AG04450 (cell line): ENCODE measurements at places on chromosomes 12 and 14.
A peak's percentile ranks its signal among the peaks of the same experiment; 100 is the strongest.

DNA sequence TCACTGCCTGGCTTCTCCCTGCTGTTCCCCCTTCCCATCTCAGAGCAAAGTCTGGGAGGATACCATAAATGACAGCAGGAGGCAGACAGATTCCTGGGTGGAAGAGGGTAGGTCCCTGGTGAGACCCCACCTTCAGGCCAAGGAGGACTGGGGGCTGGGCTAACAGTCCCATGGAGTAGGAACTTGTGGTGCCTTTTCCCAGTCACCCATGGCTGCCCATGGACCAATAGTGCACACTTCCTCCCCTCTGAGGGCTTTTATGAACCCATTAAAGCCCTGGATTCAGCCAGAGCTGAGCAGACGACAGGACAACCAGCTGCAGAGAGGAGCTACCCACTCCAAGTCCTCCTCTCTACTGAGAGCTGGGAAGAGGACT lies 36.6 kb upstream of the OR5AU1 start:
- no peak for DNase-seq

DNA sequence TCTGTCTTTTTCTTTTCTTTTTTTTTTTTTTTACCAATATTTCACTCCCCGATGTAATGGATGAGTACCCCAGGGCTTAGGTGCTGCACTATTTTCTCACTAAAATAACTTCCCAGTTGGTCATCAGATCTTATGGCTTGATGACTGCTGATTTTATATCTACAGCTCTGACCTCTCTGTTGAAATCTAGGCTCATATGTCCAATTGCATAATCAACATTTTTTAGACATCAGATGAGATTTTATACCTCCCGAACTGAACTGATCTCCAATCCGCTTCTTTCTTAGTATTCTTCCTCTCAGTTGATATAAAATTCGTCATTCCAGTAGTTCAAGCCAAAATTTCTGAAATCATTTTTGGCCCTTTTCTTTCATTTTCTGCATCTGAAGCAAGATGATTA lies 1236.5 kb downstream of the SLC16A7 start:
- DNase-seq, result no peak

DNA sequence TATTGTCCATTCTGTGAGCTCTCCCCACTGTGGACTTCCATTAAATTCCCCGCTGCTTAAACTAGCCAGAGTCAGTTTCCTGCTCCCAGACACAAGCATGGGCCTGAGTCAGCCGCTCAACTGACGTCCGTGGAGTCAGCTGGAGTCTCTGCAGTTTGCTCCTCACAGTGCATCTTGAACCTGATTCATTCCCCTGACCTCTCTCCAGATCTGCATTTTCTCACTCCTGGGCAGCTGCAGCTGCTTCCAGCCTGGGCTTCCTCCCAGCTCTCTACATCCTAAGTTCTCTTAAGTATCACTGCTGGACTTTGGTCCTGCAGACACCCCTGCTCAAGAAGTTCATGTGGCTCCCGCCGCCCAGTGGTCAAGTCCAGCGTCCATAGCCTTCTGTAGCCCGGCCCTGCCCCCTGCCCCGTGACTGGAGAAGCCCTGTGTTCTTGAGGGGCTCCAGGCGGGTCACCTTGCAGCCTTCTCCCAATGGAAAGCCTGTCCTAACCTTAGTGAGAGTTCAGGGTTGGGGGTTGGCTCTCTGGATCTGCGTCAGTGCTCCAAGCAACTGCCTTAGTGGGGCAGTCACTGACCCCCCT lies 20.0 kb downstream of the NFKBIA start:
- DNase-seq, result peak; percentile 91

- DNase-seq, result no peak
Observed at GRCh38 chr12:27838543-27839185, 58.6 kb upstream of the MANSC4 start.

GRCh38 chr14:69133206-69134125 lies 19.5 kb downstream of the DCAF5 start:
- no peak for DNase-seq

DNA sequence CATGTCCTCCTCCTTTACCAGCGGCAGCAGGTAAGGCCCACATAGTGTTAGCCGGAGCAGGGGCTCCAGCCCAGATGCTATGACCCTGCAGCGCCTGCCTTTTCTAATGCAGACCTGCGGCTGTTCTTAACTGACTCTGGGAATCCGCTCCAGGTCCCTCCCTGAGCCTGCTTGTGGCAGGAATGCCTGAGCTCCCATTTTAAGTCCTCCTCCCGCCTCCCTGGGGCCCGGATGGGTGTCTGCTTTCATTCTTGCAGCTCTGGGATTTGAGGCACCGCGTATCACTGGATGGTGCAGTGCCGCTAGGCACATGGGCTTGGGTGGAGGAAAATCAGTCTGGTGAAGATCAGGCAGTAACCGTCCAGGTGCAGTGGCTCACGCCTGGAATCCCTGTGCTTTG lies 7.6 kb downstream of the TSPAN9 start:
- no peak for DNase-seq

- no peak for DNase-seq
Observed at GRCh38 chr12:56220611-56221231, 1.0 kb downstream of the RNF41 start.

DNA sequence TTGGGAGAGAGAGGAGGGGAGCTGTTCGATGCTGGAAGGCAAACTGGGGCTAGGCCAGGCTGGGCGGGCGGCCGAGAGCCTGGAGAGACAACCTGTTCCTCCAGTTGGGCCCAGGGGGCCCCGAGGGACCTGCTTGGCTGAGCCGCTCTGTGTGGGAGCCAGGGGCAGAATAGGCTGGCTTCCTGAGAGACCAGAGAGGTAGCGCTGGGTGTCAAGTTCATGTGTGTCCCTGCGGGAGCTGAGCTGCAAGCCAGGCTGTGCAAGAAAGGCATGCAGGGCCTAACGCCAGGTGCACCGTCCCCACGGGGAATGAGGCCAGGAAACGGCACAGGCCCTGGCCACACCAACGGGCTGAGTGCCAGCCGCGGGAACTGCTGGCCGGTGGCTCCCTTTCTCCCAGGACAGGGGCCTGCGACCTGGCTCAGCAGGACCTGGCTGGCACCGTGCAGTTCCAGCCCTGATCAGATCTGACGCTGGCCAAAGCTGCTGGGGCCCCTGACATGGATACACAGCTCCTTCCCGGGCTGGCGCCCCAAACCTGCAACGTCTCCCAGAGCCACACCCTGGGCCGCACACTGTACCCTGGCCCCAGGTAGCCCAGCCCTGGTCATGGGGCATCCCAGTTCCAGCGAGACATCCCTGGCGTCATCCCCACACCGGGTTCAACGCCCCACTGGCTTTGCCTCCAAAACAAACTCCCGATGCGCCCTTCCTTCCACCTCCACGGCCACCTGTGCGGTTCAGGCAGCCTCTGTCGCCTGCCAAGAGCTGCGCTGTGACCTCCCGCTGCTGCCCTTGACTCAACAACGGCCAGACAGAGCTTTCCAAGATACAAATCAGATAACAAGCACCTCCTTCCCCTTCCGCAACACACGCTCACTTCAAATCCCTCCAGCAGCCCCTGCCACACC lies 65.0 kb downstream of the RFLNA start:
- no peak for DNase-seq

- DNase-seq, result no peak
Observed at GRCh38 chr12:106139422-106140171, 843 bp upstream of the NUAK1 start.

GRCh38 chr12:171276-171675 lies 42.7 kb downstream of the SLC6A12 start:
- DNase-seq, result no peak

- no peak for DNase-seq
Observed at GRCh38 chr14:63371033-63371432, 52.3 kb upstream of the GPHB5 start.

DNA sequence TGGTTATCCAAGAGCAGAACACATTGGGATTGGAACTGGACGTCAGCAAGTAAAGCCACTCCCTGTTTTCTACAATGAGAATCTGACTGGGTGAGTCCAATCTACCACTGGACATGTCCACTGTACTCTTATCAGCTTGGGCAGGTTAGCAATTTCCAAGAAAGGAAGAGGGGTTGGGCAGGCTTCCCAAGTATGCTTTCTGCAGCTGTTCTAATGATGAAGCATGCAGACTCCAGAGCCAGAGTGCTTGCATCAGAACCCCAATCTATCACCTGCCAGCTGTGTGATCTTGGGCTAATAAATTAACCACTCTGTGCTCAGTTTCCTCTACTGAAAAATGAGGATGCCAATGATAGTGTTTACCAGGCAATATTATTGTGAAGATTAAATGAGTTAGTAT lies 92.0 kb downstream of the EMP1 start:
- DNase-seq, result no peak

DNA sequence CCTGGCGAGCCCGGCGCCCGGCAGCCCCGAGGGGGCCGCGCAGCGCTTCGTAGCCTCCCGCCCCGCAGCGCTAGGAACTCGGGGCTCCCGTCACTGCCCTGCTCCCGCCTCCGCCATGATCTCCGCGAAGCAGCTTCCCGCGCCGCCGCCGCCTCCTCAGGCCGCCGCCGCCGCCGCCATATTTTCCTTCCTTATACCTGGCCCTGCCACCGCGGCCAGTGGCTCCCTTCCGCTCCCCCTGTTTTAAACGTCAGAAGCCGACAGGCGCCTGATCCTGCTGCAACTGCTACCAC lies 286 bp downstream of the PPP4R3A start:
- DNase-seq, result no peak

DNA sequence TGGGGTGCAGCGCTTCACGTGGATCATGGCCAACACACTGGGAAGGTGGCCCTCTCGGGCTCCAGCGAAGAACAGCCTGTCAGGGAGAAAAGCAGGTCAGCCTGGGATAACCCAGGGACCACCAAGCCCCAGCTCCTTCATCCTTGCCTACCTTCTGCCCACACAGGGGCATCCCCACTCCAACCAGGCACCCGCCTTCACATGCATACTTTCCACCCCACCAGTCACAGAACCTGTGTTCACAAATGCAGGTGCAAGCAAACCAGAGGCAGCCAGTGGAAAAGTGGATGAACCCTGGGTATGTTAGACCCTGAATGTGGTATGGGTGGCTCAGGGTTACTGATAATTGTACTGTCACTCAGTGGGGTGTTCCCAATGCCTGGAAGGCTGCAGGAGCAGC lies 12.4 kb upstream of the CEBPE start:
- DNase-seq, result no peak

DNA sequence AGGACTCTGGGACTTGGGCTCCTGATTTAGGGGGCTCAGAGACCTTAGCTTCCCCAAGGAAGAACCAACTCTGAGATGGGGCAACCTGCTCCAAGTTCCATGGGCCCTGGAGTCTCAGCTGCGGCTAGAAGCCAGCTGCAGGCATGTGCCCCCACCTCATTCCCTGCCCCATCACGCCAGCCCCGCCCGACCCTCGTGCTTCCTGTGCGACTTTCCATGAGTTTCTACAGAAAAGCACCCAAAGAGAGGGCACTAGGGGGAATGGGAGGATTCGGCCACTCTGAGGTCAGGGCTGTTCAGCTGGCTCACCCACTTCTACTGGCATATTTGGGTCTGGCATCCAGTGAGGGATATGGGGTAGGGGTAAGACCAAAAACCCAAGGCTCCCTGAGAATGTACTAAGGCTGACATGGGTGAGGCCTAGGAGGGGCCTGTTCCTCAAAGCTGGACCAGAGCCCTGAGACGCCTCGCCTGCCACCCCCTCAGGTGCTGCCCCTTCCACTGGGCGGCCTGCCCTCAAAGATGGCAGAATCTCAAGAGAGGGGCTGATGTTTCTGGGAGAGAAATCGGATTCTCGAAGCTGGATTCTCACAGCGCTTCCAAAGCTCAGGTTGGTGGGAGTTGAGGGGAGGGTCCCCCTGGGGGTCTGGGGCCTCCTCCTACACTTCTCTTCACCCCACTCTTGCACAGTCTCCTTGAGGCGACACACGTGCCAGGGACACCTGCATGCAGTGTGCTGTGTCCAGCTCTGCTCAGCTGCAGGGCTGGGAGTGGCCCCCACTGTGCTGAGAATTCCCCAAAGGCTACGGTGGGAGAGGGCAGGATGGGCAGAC lies 22.1 kb downstream of the FAIM2 start:
- DNase-seq, result no peak

DNA sequence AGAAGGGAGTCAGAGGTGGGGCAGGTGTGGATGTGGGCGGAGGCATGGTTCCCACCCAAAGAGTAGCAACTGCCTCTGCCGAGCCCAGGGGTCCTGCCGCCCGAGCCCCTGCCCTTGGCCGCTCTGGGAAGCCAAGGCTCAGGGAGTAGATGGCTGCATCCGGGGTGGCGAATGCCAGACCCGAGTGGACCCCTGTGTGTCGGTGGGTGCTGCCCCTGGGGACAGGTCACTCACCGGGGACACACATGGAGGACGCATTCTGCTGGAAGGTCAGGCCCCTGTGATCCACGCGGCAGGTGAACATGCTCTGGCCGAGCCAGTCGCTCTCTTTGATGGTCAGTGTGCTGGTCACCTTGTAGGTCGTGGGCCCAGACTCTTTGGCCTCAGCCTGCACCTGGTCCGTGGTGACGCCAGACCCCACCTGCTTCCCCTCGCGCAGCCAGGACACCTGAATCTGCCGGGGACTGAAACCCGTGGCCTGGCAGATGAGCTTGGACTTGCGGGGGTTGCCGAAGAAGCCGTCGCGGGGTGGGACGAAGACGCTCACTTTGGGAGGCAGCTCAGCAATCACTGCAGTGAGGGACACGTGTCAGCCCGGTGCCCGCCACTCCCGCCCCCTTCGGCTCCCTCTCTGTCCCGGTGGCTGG lies 329.0 kb downstream of the TMEM121 start:
- DNase-seq, result no peak

DNA sequence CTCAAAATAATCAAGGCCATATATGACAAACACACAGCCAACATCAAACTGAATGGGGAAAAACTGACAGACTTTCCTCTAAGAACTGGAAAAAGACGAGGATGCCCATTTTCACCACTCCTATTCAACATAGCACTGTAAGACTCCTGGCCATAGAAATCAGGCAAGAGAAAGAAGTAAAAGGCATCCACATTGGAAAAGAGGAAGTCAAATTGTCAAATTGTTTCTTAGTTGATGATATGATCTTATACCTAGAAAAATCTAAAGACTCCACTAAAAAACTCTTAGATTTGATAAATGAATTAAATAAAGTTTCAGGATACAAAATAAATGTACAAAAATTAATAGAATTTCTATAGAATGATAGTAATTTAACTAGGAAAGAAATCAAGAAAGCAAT lies 11.2 kb downstream of the OR8S1 start:
- DNase-seq, result no peak

DNA sequence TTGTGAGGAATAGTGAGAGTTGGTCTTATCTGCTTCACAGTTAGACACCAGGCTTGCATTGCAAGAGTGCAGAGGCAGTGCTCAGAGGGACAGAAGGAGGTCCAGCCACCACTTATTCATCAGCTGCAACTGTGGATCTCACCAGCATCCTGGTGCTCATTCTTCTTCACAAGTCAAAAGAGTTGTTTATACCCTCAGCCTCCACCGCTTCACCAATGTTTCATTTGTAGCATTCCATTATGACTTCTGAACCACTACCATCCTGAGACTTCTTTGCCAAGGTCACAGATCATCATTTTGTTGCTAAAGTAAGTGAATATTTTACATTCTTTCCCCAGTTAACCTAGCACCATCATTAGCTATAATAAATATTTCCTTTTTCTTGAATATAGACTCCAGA lies 230.5 kb upstream of the KITLG start:
- no peak for DNase-seq

DNA sequence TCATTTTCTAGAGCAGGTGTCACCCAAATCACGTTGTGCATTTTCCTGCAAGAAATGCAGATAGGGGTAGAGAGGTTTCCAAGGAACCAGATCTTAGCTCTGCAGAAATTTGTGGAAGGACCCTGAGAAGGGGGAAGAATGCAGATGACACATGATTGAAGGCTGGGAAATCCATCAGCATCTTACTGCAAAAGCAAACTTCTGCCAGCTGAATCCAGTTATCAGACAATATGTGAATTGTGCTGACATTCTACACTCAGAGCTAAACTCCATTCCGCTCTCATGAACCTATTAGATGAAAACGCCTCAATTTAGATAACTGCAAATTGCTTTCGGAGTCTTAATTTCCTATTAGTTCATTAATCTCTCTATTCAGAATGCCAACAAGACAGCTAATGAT lies 211.3 kb upstream of the NOS1 start:
- no peak for DNase-seq
